ENCODE measurements at places on chromosomes 7 and 10.

DNA sequence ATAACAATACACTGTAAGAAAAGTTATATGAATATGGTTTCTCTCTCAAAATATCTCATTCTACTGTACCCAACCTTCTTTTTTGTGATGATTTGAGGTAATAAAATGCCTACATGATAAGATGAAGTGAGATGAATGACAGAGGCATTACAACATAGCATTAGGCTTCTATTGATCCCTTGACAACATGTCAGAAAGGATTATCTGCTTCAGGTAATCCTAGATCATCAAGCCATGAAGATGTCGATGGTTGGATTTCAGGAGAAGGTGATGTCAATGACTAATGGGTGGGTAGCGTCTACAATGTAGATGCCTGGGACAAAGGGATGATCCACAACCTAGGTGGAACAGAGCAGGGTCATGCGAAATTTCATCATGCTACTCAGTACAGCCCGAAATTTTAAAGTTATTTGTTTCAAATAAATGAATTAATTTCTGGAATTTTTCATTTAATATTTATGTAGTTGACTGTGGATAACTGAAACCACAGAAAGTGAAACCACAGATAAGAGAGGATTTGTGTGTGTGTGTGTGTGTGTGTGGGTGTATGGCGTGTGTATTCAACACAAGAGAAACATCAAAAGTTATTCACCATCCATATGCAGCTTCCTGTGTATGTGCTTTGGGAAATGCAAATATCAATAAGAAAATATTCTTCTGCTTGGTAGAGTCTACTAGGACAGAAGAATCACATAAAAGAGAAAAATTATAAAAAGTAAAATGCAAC, 77.0 kb downstream of the MAGI2 start:
- no peak for DNase-seq

DNA sequence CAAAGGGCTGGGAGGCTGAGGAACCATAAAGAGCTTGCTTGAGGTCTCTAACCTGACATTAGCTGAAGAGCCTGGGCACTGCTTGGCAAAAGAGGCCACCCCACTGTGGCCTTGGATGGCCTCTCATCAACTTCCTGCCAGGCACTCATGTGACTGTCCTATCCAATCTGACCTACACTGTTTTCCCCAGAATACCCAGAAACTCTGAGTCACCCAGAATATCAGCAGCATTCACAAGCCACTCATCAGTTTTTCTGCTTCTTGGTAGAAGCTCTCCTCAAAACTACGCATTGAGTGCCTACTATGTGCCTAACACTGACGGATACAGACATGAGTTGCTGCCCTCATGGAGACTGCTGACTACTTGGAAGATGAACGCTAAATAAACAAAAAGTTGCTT, 4.1 kb upstream of the NT5C2 start:
- DNase-seq = no peak

GRCh38 chr7:157540020-157540419, 203.2 kb downstream of the DNAJB6 start:
- no peak for DNase-seq

GRCh38 chr10:642186-642890, 47.1 kb downstream of the DIP2C start:
- no peak for DNase-seq

- no peak for DNase-seq
These were observed 36.7 kb downstream of the FAM241B start for GRCh38 chr10:69666756-69667155.

- no peak for DNase-seq
These were observed 196.7 kb downstream of the HECW1 start for GRCh38 chr7:43308913-43309705.

- no peak for DNase-seq
These were observed 164.3 kb upstream of the SVIL start for GRCh38 chr10:29798921-29799690.

GRCh38 chr7:129519464-129519863, 17.1 kb downstream of the SMKR1 start:
- DNase-seq = no peak

GRCh38 chr7:157814931-157815705, 478.3 kb downstream of the DNAJB6 start:
- no peak for DNase-seq

- no peak for DNase-seq
These were observed 121.9 kb downstream of the SMURF1 start for GRCh38 chr7:99021941-99022560.

DNA sequence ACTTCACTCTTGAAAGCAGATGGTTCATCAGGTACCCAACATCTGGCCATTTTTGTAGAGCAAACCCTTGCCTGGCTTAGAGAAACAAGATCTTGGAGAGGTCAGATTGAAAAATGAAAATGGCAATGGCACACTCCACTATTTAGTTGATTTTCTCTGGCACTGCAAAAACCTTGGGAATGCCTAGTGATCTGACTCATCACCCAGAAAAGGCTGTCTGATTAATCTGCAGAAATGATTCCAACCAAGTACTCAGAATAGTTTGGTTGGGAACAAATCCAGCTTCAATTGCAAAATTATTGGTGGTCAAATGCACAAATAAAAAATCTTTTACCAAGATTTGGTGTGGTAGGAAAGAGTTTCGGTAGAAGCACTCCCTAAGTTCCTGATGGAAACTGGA, 351.2 kb downstream of the PHTF2 start:
- DNase-seq = no peak

- peak; percentile 59 for DNase-seq
These were observed at the start of gene IDE for GRCh38 chr10:92573798-92574547. IDE (minus strand) TSS chr10:92574093; CDS start chr10:92574019, 74 bp downstream.

GRCh38 chr10:96441987-96442643, 71.6 kb downstream of the TLL2 start:
- DNase-seq = no peak

GRCh38 chr10:44339218-44339617, 45.7 kb downstream of the CXCL12 start:
- DNase-seq = no peak

DNA sequence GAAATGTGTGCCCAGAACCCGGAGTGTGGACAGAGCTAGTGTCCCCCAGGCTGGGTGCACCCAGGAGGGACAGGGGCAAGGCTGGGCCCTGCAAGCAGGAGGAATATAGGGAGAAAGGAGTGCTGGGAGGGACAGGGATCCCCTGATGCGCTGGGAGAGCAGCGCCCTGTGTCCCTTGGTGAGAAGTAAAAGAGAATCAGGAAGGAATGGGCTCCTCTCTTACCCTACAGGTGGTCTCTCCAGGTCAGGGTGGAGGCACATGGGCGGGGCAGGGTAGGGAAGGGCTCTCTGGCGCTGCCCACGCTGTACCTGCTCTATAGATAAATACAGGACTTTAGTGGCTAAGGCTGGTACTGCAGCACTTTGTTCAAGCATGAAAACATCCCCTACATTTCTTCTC, 753.8 kb downstream of the GRID1 start:
- DNase-seq = no peak

DNA sequence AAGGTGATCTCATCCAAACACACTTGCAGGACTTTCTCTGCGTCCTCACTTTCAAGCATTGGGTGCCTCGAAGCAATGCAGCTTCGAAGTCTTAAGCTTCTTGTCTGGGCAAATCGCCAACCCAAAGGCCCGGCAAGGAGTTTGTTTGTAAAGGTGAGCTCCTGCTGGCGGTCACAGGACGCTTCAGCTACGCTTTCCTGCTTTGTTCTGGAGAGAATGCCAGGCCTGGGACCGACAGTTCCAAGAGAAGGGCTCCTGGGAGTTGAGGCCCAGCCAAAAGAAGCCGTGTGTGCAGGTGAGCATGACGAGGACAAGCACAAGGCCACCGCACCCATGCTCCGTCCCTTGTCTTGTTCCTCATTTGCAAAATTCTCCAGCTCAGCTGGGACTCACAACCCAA, 106.6 kb upstream of the DOCK1 start:
- no peak for DNase-seq

DNA sequence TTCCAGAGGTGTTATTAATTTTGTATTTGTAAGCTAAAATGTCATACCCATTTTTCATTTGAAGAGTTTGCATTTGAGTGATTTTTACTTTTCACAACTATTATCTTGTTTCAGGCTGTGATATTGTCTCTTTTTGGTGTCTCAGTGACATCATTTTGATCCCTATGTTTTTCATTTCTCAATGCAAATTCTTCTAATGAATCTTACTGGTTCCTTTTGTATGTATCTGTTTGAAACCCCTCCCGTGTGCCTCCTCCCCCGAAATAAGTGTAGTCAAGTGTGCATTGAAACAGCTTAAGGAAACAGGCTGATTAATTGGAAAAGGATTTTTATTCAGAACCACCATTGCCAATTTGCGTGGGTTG, 77.8 kb downstream of the SHH start:
- no peak for DNase-seq

- DNase-seq = no peak
These were observed 772.4 kb downstream of the GRID1 start for GRCh38 chr10:85594239-85594638.

DNA sequence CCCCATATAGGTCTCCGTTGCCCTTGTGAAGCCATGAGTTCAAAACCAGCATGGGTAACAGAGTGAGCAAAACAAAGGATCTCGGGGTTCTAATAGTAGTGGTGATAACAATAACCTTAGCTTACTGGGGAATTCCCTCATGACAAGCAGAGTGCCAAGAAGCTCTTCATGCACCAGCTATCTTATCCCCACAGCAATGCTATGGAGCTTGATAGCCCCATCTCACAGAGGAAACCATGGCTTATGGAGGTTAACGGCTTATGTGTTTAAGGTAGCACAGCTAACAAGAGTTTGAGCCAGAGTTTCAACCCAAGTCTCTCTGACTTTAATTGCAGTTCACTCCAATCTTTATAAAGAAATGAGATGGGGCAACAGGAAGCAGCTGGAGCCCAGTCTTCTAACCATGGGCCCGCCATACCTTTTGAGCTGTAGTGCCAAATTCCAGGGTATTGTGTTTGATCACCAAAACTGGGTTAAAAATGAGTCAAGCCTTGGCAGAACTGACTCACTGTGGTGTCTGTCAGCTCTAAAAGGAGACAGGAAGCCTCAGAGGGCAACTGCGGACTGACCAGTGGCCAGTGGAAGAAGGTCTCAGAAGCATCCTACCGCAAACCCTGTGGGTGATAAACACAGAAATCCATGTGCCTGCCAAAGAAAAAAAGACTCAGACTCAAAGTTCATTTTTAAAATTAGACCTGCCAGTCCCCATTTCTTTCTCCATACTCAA, 16.5 kb upstream of the PLAU start:
- no peak for DNase-seq

- no peak for DNase-seq
These were observed 138.9 kb upstream of the KCNMA1 start for GRCh38 chr10:77776487-77776886.

DNA sequence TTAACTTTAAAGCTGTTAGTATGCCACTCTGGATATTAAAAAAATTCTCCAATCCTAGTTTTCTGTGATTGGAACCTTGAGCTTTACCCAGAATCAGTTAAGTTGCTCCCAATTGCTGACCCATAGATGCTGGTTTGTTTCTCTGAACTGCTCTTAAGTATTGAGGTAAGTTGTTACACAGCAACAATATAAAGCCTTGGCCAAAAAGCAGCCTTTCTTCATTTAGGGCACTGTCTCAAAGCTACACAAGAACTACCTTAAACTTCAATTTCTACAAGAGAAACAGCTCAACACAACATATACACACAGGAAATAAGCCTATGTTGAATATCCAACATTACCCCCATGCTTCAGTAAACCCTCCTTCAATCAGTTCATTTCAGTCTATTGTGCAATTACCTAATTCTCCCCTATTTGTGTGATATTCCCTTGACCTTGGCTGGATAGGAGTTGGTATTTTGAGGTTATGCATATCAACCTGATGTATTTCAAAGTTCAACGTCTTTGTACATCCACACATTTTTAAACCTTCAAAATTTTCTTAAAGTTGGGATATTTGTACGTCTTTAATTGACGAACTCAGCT, 11.5 kb downstream of the HNRNPA2B1 start:
- no peak for DNase-seq

DNA sequence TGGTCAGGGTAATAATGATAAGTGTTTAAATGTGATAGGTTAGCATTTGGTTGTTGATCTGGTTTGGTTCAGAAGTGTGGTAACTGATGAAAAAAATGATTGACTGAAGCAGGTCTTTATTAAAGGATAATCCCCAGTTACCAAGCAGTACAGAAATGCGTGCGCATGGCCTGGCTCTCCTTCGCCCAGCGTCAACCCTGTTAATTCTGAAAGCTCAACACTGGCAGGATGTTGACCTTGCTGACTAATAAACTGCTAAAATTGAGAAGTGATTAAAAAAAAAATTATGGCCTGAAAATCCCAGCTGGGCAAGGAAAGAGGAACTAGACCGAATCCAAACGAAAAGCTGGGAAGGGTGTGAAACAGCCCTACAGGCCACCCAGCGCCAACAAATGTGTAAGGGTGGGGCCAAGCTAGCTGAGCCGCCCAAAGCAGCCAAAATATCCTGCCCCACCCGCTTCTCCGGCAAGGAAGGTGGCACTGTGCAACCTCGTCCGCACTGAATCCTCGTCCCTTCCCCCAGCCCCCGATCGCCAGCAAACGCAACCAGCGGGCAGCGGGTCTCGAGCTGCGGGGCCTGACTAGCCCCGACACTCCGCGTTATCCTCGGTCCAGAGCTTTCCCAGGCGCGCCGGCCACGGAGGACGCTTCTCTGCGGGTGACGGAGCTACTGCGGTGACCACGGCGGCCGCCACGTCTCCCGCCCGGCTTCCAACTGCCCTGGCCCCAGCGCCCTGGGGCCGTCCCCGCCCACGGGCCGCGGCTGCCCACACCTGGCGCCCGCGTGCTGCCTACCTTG, 561 bp downstream of the SHTN1 start:
- no peak for DNase-seq

GRCh38 chr7:26779978-26780595, 84.3 kb downstream of the SKAP2 start:
- DNase-seq = no peak

GRCh38 chr7:42980514-42980913, 48.3 kb downstream of the MRPL32 start:
- no peak for DNase-seq

GRCh38 chr7:131327049-131327625, 539 bp upstream of the MKLN1 start:
- DNase-seq = no peak

DNA sequence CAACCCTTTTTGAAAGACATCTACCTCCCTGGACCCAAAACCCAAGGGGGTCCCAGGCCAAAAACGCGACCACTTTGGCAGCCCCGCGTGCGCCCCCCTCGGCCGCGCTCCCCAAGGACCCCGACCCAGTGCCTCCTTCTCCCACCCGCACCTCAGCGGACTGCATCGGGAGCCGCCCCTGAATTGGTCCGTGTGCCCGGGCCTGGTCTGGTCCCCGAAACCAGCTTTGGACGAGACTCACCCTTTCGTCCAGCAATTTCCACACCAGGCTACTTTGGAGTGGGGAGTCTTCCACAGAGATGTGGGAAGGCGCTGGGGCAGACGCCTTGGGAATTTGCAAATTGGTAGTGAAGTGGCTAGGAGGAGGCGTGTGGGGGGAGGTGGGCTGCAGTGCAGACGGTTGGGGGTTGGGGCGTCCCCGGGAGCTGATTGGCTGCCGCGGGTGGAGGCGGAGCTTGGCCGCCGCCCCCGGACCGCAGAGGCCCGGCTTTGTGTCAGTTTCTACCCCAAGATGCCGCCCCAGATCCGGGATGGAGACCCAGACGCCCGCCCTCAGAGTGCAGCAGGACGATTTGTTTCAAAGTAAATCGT, 16.9 kb downstream of the TCAF1 start:
- no peak for DNase-seq
